ENCODE measurements at places on chromosomes 5 and 9.

DNA sequence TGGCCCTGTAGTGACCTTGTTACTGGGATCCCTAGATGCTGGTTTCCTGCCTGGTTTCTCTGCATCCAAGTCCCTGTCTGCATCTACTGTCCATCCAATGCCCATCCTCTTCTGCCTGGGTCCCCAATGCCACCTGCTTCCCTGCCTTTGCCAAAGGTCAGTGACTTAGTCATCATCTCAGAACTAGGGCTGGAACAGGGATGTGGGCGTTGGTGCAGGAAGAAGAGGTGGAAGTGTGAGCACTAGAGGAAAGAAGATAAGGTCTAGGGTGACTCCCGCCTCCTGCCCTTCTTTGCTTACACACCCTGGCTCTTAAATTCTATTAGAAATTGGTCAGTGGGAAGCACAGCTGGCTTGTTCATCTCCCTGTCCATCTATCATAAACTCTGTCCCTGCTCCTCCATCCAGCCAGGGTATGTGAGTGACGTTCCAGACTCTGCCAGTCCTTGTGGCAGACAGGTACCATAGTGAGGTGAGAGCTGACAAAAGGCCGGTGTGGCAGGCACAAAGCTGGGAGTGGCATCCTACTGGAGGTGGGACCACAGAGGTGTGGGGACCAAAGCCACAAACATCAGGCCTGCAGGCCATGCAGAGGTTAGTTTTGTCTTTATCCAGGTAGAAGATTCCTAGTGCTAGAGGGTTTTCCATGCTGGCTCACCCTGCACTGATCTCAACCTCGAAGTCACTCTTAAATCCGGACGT, 9.2 kb downstream of the PTPN3 start:
- no peak for DNase-seq

DNA sequence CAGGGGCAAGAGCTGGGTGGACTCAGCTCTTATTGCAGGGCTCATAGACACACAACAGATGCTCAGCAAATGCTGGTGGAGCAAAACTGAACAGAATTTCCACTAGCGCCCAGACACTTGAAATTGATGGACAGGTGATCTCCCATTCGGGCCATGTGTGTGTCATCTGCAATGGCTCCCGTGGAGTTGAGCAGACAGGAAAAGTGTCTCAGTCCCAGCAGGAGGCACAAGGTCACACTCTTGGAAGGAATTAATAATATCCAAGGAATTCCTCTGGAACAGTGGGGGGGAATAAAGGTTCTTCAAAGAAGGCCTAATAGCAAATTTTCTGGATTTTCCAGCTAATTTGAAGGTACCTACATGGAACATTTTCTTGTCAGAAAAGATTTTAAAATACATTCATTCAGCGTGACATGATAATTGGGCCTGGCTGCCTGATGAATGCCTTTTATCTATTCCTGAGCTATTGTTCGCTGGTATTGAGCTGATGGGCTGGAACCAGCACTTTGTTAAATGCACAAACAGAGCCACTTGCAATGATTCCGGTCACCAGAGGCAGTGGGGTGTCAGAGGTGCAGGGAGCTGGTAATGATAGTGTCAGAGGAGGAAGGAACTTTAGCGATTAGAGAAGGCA, 31.5 kb upstream of the ALDH1B1 start:
- DNase-seq, result no peak

- DNase-seq, result no peak
Measured at GRCh38 chr5:169331292-169331852, 30.4 kb upstream of the SLIT3 start.

DNA sequence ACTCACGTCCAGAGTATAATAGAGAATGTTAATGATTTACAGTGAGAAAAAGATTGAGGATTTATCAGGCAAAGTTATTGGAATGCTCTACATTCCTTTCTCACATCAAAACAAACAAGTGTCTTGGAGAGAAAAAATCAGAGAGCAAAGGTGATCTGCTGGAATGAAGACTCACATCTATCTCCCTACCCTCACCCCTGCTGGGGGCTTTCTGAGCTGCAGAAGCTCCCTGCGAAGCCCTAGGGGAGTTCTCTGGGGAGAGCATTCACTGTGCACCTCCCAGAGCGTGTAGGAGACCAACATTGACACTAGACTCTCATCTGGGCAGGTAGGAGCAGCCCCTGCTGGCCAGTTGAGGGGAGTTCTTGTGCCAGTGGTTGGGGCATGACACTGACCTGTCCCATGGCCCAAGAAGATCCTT, 76.6 kb upstream of the ADAMTS16 start:
- DNase-seq, result peak; percentile 30

- no peak for DNase-seq
Measured at GRCh38 chr5:78756858-78757257, 108.3 kb upstream of the LHFPL2 start.

GRCh38 chr9:69363191-69363590, 38.2 kb downstream of the ENTREP1 start:
- DNase-seq, result no peak

DNA sequence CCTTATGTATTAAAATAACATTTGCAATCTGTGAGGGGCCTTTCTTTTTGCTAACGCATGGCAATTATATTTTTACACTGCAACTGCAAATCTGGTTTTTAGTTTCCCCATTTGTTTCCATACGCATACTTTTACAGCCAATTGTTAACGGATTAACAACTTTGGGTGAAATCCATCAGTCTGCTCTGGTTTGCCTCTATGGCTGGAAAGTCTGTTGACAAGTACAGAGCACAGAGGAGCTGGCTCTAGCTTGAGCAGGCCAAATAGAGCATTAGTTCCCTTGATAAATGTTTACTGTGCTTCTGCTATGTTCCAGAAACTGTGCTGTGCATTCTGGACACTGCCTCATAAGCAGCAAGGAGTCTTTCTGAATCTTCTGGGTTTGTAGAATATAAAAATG, 400.4 kb upstream of the KIF2A start:
- DNase-seq, result no peak

- DNase-seq, result no peak
Measured at GRCh38 chr5:148858106-148858505, 31.7 kb downstream of the ADRB2 start.

DNA sequence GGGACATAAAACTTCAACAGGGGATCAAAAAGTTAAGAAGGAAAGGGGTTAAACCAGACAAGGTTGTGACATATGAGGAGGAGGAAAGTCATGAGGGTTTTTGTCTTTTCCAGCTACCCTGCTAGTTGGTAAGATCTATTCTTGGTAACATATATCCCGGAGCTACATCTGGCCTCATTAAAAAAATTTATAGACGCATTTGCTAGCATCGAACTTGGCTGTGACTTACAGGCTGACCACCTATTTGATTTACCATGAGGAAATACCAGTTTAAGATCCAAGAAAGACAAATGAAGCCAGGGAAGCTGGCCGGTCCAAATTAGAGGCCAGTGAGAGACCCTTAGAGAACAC, 87.6 kb upstream of the NIPAL4 start:
- DNase-seq, result no peak

DNA sequence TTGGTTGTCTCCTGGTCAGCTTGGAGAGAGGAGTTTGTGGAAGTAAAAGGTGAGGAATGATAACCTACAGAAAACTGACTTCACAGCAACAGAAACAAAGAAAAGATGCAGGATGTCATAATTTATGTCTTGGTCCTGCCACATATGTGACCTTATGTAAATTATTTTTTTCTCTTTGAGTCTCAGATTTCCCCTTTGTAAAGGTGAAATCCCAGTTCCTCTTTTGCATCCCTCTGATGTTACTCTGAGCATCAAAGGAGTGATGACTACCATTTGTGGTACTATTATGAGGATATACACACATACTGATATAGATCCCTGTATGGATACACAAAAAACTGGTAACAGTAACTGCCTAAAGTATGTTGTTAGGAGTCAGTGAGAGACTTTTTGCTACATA, 1.4 kb upstream of the THG1L start:
- no peak for DNase-seq

- DNase-seq, result no peak
Measured at GRCh38 chr9:131094622-131095021, 1.7 kb upstream of the AIF1L start.

- no peak for DNase-seq
Measured at GRCh38 chr9:121154782-121155181, 46.9 kb downstream of the RAB14 start.

- no peak for DNase-seq
Measured at GRCh38 chr5:73867345-73868335, 241.6 kb downstream of the ARHGEF28 start.

- DNase-seq, result no peak
Measured at GRCh38 chr5:178115136-178115813, 1.9 kb downstream of the N4BP3 start.

DNA sequence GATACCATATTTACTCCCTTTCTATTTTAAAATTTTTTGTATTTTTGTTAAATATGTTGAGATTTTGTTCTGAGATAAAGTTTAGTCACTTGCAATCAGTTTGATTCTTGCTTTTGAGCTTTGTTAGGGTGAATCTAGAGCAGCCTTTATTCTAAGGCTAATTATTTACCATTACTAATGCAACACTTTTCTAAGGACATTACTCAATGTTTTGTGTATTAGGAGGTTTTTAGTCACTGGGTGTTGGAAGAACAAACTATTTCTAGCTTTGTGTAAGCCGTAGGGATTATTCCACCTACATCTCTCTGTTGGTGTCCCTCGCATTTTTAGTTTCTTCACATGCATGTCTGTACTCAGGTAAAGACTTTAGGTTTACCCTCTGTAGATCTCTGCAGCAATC, 379.5 kb upstream of the CD180 start:
- DNase-seq, result no peak

- peak; percentile 69 for DNase-seq
Measured at GRCh38 chr5:146533260-146533857, 17.4 kb upstream of the GPR151 start.

DNA sequence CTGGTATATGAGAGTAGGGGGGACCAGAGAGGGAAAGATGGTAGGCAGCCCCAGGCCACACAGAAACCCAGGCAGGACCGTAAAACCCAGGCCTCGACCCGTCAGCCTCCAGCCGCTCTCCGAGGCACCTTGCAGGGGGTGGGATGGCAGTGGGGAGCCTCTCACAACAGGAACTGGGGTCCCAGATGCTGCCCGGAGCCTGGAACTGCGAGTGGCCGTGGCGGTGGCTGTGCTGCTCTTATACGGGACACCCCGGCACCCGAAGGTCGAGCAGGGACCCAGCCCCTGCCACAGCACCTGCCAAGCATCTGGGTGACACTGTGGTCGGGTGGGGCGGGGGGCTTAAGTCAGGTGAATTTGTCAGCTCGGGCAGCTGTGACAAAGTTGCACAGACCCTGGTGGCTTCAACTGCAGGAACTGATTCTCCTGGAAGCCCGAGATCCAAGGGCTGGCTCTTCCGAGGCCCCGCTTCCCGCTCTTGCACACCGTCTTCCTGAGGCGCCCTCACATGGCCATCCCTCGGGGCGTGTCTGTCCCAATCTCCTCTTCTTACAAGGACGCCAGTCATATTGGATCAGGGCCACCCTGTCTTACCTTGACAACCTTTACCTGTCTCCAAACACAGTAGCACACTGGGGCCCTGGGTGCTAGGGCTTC, 47.6 kb upstream of the EGFL7 start:
- DNase-seq, result no peak

GRCh38 chr9:84024041-84024575, 43.5 kb downstream of the RMI1 start:
- no peak for DNase-seq

- DNase-seq, result no peak
Measured at GRCh38 chr5:141434006-141434405, 3.7 kb downstream of the PCDHGA12 start.

DNA sequence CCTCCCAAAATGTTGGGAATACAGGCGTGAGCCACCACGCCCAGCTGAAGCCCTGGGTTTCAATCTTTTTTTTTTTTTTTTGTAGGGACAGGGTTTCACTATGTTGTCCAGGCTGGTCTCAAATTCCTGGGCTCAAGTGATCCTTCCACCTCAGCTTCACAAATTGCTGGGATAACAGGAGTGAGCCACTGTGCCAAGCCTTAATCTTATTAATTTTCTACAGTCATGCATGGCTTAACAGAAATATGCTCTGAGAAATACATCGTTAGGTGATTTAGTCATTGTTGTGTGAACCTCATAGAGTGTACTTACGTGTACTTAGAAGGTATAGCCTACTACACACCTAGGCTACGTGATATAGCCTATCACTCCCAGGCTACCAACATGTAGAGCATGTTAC, 31.0 kb downstream of the GLDC start:
- DNase-seq, result no peak

GRCh38 chr5:175590471-175590881, 67.4 kb upstream of the HRH2 start:
- no peak for DNase-seq

DNA sequence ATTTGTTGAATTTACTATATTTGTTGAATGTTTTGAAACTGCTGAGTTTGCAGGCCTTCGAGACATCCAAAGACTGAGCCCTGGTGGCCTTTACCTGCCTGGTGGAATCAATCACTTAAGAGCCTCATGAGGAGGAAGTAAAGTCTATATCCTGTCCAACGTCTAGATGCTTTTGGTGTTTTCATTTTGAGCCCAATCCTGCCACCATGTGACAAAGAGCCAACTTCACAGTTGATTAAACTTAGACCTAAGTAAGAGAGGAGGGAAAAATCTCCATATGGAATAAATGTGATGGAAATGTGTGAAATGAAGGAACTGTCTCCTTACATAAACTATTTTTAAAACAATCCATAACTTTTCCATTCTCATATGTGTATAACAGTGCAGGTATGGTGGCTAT, 220.1 kb downstream of the PRR16 start:
- no peak for DNase-seq

- peak; percentile 60 for DNase-seq
Measured at GRCh38 chr5:122192497-122193496, 63.5 kb downstream of the ZNF474 start.

GRCh38 chr9:32413424-32413823, 29.0 kb downstream of the ACO1 start:
- DNase-seq, result no peak

DNA sequence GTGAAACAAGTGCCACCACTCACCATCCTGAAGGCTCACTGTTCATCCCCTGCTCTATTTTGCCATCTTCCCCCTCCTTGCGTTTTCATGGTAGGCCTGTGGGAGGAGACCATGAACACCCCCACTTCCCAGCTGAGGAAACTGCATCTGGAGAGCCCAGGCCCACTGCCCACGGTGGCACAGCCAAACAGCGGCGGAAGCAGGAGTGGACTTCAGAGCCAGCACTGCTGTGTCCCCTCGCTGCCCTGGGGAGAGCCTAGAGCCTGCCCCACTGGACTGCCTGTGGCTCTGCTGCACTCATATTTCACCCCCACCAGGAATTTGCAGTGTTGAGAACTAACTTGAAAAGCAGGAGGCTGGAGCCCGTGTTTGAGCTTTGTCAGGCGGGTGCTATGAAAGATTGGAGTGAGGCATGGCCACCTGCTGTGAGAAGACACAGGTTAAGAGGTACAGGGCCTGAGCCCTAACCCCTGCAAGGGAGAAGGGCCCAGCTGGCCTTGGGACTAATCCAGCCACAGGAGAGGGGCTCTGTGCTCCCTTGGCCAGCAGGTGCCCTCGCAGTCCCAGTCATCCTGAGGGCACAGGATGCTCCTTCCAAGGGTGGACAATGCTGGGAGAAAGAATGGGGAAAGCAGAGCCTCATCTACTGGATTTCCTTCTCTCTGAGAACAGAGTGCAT, 79.0 kb downstream of the MACROH2A1 start:
- no peak for DNase-seq

GRCh38 chr5:9063615-9064245, 482.1 kb downstream of the SEMA5A start:
- DNase-seq, result no peak

GRCh38 chr5:156836846-156837245, 13.2 kb upstream of the PPP1R2B start:
- DNase-seq, result no peak

Data from D341Med (cell line).